ENCODE measurements at places on chromosomes 3 and 15.

- DNase-seq: no peak
Observed at GRCh38 chr3:146542978-146543377, 1.4 kb downstream of the PLSCR1 start.

DNA sequence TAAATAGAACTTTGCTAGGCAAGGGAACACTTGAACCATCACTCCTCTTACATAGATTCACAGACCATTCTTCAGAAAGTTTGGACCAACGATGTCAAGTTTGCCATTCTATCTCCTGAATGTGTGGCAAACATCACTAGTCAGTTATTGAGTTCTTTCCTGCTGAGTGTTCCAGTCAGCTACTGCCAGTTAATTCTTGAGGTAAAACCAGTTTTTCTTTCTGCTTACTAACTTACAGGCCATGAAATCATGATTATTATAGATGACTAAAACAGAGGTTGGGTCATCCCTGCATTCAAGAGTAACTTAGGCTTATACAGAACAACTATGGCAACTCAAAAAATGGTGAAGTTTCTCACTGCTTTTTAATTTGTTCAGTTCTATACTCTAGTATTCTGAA is 88.2 kb downstream of the AP4E1 start:
- DNase-seq: peak; percentile 60

DNA sequence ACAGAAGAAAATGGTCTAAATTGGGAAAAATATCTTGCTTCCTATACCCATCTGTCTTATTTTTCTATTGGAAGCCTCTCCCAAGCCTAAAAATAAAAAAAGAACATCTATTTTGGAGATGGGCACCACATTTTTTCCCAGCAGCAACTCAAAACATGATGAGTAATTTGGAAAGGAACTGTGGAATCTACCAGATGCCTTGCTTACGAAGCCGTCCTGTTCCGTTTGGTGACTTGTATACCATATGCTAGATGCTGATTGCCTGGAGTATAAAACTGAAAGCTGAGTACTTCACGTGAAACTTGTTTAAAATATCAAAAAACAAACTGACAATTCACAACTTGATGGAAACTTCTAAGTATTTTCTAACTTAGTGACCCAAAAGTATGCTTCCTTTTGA is 491.0 kb downstream of the ROBO2 start:
- peak; percentile 31 for DNase-seq

- peak; percentile 4 for DNase-seq
Observed at GRCh38 chr15:94793641-94794040, 562.3 kb downstream of the MCTP2 start.

GRCh38 chr15:97153356-97153965 is 807.0 kb upstream of the ARRDC4 start:
- no peak for DNase-seq

DNA sequence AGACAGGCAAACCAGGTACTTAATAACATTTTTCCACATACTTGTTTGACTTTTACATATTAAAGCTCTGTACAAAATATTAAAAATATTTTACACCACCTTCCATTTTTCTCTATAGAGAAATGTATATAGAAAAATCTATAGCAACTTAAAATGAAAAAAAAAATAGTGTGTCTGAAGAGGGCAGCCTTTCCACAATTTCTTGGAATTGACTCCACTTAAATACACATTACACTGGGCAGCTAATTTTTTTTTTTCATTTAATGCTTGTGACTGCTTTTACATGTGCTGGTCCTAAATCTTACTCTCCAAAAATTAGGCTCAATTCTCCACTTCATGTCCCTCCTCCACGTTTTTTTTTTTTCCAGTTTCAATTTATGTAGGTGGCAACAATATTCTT is 427.0 kb upstream of the RBMS3 start:
- DNase-seq: peak; percentile 23

DNA sequence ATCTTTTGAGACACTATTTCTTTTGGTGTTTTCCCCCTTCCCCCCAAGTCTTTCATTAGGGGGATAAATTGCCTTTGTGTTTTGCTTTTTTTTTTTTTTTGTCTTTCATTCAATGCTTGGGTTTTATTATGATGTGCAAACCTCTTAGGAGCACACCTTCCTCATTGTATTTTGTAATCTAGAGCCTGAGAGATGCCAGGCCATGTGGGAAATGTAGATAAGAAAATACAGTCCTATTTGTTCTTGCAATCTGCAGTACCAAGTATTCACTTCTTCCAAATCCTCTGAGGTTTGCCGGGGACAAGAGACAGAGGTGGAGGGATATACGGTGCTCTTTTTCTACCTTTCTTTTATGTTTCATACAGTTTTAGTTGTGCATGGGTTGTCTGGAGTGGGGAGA is 66.7 kb downstream of the LARS2 start:
- no peak for DNase-seq

DNA sequence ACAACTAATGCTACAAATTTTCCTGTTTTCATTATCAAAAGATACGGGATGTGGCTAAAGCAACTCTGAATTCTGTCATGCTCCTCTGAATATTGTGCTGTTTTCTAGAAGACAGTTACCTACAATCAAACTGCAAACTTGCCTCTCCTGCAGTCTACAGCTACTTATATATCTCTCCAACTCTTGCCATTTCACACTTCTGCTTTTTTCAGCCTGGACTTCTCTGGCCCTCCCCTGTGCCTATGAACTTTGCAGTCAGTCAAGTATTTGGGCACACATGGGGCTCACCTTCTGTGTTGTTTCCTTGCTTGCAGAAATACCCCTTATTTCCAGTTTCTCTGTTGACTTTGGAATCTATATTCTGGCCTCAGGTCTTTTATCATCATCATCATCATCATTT is 575.6 kb downstream of the GRM7 start:
- no peak for DNase-seq

DNA sequence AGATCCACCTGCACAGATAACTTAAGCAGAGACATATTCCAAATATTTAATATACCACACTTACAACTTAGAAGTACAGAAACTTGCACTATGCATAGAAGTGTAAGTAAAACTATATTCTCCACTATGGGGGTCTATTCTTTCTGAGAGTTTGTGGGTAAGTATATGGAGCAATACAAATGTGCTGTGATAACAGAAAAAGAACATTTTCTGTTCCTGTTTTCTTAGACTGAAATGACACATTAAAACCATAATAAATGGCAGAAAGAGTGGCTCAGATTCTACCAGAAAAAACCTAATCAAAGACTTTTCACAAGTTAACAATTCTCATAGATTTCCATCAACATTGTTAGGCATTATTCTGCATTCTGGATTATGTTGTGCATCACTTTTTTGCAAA is 96.6 kb upstream of the WNT7A start:
- DNase-seq: no peak

GRCh38 chr3:150177673-150178381 is 207.1 kb upstream of the PFN2 start:
- DNase-seq: peak; percentile 85

DNA sequence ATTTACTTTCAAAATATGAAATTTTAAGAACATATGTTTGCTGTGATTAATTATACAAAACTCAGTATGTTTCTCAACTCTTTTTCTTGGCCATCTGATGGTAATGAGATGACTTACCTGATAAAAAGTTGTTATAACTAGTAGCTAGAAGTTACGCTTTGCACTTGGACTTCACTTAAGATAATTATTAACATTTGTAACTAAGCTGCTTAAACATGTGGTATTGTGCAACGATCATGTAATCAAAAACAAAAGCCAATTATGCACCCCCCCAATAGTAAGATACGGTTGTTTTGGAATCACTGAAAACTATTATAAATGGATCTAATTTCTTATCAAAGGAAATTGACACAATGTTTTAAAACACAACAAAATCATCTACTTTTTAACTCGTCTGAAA is 342.9 kb downstream of the CNTN3 start:
- DNase-seq: no peak

GRCh38 chr3:107816107-107816506 is 274.7 kb downstream of the CD47 start:
- no peak for DNase-seq

GRCh38 chr15:93200081-93200836 is 111.2 kb upstream of the RGMA start:
- DNase-seq: no peak

GRCh38 chr3:119580067-119580760 is 922 bp downstream of the ADPRH start:
- peak; percentile 24 for DNase-seq

- DNase-seq: no peak
Observed at GRCh38 chr3:171784937-171785336, 25.3 kb downstream of the PLD1 start.

- DNase-seq: no peak
Observed at GRCh38 chr3:46375218-46375617, 4.5 kb downstream of the CCR5 start.

GRCh38 chr15:29570948-29571791 is 251.1 kb downstream of the TJP1 start:
- no peak for DNase-seq

- no peak for DNase-seq
Observed at GRCh38 chr15:93520206-93520605, 431.2 kb upstream of the RGMA start.

DNA sequence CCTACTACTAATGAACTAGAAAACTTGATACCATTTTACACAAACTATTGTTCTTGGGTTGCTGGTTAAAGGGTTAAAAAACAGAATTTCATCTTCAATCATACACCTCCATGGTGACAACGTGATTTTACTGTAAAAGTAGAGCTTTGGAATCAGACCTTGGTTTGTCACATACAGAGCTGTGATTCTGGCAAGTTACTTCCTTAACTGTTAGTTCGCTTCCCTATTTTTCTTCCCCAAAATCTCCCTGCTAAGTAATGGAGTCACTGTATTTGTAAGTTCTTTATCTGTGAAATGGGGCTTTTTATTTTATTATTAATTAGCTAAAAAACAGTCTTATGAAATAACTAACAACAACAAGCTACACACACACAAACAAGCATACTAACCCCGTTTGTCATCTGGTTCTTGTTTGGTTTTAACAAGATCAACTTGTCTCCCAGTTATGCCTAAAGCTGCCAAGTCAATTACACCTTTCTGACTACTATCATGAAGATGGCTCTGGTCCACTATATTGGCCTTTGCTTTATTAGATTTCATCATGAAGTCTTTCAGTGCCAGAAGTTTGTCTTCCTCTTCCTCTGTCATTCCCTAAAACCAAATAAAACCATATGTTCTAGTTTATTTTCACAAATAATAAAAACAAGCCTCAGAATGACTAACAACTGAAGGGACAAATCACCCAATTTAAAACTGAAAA is 38.6 kb downstream of the PIK3R4 start:
- no peak for DNase-seq

- peak; percentile 4 for DNase-seq
Observed at GRCh38 chr3:104176706-104177105, 1190.0 kb upstream of the ALCAM start.

DNA sequence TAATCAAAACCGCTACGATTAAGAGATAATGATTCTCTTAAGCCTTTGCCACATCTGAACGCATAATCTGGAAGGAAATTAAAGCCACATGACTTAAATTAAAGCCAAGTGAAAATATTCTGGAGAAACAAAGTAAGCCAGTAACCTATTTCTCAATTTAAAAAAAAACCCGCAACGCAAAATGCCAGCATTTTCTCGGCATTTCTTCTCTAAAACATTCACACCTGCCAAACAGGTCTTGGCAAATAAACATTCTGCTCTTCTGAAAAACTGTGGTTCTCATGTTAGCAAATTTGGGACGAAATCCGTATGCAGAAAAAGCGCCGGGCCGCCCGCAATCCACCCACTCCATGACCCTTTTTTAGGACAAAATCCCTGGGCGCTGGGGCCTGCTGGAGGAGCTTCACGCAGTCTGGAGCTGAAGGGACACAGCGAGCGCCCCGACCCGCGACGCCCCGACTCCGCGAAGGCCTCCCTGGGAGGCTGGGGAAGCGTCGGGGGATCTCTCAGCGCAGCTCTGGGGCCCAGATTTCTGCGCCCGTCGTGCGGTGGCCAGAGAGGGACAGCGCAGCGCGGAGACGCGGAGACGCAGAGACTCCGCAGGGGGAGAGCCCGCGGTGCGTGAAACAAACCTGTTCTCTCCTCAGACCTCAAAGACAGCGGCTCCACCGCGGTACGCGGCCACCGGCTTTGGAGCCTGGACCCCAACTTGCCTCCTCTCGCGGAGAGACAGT is 471 bp downstream of the NKIRAS1 start:
- no peak for DNase-seq

GRCh38 chr3:34073961-34074360 is 275.5 kb downstream of the PDCD6IP start:
- no peak for DNase-seq

DNA sequence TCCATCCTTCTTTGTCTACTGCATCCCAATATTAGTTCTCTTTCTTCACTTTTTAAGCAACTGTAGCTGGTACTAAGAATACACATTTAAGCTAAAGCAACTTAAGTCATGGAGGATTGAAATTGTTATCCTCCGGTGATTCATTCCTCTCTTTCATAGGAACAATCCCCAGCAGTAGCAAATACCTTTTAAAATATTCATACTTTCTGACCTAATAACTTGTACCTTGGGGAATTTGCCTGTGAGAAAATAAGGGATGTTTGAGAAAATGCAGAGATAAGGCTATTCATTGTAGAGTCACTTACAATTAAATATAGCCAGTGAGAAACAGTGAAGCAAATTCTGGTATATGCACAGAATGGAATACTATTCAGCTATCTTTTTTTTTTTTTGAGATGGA is 66.0 kb downstream of the VPS13C start:
- DNase-seq: peak; percentile 90

DNA sequence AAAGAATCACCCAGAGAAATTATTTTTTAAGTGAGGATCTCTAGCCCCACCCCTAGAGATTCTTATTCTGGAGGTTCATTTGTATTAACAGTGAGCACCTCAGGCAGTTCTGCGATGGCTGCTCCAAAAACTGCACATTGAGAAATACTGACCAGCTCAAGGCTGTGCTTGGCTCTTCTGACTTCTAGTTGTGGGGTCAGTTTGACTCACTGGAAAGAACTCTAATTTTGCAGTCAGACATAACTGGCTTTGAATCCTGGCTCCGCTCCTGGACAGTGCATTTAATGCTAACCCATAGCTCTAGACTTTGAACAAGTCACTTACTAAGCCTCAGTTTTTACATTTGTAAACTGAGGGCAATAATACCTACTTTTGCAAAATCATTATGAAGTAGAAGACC is 123.6 kb upstream of the SKOR1 start:
- peak; percentile 34 for DNase-seq

GRCh38 chr3:123013876-123014275 is 13.7 kb downstream of the SEMA5B start:
- DNase-seq: no peak

GRCh38 chr3:147797095-147797494 is 387.9 kb downstream of the ZIC1 start:
- DNase-seq: peak; percentile 48

GRCh38 chr15:88428053-88428452 is 39.1 kb downstream of the MRPL46 start:
- no peak for DNase-seq

DNA sequence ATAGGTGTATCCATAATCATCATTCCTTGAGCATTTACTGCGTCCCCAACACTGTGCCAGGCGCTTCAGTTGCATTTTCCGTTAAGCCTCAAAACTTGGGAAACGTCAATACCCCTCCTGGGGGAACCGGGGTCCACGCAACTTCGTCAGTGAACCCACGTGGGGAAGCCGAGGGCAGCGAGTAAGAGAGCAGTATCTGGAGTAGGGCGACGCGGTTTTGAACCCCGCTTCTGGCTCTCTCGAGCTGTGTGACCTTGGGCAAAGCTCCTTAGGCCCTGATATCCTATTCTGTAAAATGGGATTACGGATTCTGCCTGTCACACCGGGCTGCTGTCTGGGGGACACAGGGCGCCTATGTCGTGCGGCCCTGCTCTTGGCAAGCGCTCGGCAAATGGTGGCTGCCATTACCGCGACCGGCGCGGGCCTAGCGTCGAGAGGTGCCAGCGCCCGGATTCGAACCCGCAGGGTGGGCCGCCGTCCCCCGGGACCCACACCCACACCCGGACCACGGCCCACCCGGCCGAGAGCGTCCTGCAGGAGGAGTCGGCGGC is 590 bp downstream of the POLG start:
- peak; percentile 1 for DNase-seq

Data from fibroblast of upper back skin (primary cell).